ENCODE measurements at places on chromosomes 2 and 18.

DNA sequence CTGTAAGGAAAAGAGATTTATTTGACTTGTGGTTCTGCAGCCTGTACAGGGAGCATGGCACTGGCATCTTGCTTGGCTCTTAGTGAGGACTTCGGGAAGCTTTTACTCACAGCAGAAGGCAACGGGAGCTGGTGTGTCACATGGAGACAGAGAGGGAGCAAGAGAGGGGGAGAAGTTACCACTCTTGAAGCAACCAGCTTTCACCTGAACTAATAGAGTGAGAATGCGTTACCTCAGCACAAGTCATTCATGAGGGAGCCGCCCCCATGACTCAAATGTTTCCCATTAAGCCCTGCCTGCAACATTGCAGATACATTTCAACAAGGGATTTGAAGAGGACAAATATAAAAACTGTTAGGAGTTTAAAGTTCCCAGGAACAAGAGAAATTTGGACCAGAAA lies 190.0 kb downstream of the CYRIA start:
- DNase-seq, result no peak

GRCh38 chr2:24513281-24514071 lies 22.4 kb downstream of the NCOA1 start:
- DNase-seq, result no peak

GRCh38 chr2:151777935-151778334 lies 43.7 kb upstream of the NEB start:
- no peak for DNase-seq

GRCh38 chr2:6926071-6926732 lies 9.0 kb downstream of the RNF144A start:
- DNase-seq, result no peak

- no peak for DNase-seq
Measured at GRCh38 chr2:128362889-128363228, 44.2 kb upstream of the HS6ST1 start.

GRCh38 chr2:128511731-128512378 lies 193.2 kb upstream of the HS6ST1 start:
- DNase-seq, result no peak

GRCh38 chr2:111930875-111931274 lies 32.5 kb downstream of the MERTK start:
- DNase-seq, result peak; percentile 25

DNA sequence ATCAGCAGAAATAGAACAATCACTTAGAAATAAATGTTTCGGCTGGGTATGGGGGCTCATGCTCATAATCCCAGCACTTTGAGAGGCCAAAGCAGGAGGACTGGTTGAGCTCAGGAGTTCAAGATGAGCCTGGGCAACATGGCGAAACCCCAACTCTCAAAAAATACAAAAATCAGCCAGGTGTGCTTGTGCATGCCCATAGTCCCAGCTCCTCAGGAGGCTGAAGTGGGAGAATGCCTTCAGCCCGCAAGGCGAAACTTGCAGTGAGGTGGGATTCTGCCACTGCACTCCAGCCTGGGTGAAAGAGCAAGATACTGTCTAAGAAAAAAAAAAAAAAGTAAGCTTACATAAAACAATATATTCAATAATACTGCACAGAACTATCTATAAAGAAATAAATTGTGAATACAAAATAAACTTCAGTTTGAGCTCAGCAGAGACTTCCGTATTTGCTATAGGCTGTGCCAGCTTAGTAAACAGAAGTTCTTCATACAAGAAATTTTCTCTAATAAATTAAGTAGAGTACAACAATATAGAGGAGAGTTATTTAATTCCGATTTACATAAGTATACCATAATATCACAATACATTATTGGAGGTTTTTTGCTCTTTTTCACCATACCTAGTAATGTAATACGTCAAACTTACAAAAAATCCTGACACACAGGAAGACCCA lies 43.6 kb downstream of the SRBD1 start:
- DNase-seq, result no peak

DNA sequence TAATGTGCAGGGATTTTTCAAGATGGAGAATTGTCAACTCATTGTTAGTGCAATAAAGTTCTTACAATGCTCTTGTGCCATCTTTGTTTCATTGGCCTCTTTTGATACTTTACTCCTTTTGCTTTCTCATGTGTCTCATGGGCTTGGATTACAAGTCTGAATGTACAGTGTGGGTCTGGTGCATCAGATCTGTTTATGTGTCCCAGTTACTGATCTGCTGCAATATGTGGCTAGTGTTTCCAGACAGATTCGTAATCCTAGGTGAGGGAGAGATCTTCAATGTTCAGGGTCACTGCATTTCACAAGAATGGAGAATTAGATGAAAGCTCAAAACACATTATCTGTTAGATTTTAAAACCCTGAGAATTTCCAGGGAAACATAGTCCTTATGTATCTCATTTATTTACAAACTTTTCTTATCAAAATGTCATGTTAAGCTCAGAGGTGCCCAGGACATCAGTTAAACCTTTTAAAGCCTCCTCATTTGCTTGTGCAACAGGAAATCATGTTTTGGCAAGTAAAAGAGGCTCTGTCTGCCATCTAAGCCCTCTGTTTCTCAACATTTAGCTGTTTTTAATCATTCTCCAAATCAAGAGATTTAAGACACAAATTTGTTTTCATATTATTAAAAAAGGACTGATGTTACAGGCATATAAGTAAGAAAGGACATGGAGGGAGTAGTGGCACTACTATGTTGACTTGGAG lies 108.1 kb downstream of the NUP35 start:
- no peak for DNase-seq

DNA sequence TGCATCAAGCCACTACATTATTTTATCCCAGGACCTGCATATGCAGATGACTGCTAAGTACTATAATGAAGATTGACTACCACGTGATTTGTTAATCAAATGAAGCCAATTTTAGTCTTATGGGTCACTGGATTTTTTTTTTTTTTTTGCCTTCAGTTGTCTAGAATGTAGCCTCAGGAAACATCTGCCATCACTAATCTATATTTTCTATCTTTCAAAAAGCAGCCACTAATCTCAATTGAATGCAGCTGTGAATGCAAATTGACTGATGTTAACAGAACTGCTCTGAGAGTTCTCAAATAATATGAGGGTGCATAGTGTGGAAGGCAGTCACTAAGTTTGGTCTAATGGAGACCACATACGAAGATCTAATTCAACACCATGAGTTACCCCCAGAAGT lies 106.3 kb downstream of the ABCA12 start:
- no peak for DNase-seq
